RPMI7951 (cell line): ENCODE measurements at places on chromosomes 11 and 22. TPM values are rescaled to one million over a fixed set of nuclear protein-coding genes. Genes with fewer than 3 reads are reported as not detected.

GRCh38 chr11:68379206-68379605 is 66.8 kb downstream of the LRP5 start:
- DNase-seq: no peak

GRCh38 chr11:93528757-93529645 is 14.2 kb downstream of the SMCO4 start:
- no peak for DNase-seq

DNA sequence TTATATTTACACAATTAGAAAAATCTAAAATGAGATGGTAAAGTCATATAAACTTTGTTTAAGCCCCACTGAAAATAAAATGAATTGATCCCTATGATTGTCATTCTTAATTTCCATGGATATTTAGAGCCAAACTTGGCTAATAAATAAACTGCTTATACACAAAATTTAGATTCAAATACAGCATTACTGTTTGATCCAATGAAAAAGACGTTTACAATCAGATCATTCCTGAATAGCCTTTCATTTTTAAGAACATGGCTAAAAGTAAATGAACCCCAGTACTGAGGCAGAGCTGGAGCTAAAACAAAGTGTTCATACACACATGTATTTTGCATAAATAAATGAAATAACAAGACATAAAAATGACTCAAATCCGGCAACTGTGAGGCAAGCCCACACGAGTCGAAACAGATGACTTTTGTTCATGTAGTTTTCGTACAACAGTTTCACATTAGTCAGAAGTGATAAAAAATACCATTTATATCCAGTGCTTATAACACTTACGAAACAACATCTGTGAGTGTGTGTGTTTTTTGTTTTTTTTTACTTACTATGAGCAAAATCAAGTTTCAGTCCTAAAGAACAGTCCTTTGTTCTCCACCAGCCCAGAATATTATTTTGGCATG is 386.5 kb downstream of the SOX6 start:
- DNase-seq: peak; percentile 48

DNA sequence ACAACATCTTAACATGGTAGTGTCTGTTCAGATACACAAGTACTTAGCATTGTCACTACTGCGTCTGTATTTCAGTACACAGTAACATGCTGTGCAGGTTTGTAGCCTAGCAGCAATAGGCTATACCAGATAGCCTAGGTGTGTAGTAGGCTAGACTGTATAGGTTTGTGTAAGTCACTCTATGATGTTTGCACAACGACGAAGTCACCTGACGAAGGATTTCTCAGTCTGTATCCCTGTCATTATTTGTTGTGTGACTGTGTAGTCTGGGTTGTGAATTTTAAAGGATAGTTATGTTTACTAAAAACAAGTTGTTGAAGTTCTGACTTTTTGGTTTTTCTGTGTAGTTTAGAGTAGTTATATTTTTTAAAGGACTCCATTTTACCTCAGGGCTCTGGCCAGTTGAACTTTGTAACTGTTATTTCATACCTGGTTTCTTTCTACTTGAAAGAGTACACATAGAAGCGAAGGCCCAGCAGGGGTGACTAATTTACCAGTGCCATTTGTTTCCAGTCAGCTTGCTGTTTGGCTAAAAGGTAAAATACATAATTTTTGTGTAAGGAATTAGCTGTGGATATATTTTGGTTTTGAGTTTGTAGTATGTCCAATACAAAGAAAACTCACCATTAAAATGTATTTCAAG is 72.3 kb downstream of the PPP6R3 start:
- DNase-seq: no peak

Gene COPB1
- 205 and 241 TPM in 2 replicates for total RNA-seq

Gene ANO1
- 7.5 and 8.4 TPM in 2 replicates for total RNA-seq

Gene CARD18
- total RNA-seq: not detected in 2 replicates

DNA sequence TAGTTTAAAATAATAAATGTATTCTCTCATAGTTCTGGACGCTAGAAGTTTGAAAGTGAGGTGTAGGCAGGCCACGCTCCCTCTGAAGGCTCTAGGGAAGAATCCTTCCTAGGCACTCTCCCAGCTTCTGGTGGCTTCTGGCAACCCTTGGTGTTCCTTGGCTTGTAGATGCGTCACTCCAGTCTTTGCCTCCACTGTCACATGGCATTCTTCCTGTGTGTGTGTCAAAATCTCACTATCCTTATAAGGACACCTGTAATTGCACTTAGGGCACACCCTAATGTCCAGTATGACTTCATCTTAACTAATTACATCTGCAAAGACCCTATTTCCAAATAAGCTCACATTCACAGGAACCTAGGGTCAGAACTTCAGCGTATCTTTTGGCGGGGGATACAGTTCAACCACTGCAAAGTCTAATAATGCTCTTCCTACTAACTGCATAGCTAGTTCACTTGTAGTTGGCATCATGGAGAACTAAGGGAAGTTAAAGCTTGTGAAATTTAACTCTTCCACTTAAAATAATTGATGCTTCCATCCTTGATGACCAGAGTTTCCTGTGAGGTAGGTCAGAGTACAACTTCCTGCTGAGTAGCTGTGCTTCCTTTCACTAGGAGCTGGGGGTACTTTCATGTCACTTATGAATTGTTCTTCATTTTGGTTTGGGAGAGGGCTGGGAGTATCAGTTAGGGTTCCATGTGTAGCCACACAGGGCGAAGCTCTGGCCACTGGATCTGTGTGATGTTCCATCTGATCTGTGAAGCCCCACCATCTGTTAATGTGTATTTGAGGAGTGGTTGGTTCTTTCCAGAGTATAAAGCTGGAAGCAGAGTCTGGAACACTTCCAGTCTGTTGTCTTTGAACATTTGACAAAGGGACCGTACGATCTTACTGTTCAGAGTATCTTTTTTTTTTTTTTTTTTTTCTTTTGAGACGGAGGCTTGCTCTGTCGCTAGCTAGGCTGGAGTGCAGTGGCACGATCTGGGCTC is 10.5 kb downstream of the YWHAH start:
- peak; percentile 31 for DNase-seq

Gene EMID1
- 0.29 TPM in 1 of 2 replicates, not detected in the other for total RNA-seq

- no peak for DNase-seq
Measured at GRCh38 chr11:69804769-69805508, 14.3 kb downstream of the FGF3 start.

DNA sequence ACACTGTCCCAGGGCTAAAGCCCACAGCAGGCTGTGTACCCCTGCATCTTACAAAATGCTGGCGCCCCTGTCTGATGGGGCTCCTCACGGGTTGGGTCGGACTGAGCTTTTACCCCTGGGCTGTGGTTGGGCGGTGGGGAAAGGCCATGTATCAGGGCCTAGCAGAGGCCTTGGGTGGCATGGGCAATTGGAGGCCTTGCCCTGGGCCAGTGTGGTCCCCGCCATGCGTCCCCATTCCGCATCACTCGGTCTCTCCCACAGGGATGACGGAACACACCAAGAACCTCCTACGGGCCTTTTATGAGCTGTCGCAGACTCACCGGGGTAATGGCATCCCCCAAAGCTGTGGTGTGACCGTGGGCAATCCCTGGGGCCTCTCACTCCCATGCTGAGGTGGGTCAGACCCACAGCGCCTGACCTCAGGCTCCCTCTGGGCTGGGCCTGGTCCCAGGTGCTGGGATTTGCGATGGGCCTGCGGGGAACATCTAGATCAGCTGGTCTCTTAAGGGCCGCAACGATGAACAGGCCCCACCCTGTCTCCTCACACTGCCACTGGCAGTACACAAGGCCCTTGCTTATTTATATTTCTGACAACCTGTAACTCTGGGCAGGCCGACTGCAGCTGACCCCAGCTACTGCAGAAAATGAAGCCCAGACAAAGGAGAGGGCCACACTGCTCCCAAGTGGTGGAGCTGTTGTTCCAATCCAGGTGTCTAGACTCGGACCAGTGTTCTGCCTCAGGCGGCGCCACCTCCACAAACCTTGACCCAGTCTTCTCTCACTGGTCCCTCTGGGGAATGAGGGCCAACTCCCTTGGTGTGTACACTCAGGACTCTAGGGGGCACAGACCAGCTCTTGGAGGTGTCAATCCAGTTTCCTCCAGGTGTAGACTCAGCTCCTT is 12.3 kb downstream of the SLC16A8 start:
- DNase-seq: no peak

Gene TRIM51
- not detected in 2 replicates for total RNA-seq

DNA sequence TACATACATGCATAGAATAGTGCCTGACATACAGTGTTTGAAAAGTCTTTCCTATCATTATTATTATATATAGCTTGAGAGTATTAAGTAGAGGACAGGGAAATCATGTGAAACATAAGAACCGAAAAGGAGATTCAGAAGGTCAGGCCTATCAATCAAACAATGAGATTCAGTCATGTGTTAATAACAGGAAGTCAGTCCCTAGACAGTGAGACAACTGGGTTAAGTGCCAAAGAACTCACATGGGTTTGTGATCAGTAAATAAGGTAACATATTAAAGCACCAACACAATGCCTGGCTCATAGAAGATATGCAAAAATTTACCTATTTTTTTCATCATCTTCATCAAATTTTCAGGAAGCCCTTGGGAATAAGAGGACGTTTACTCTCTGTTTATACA is 174.3 kb upstream of the FAT3 start:
- no peak for DNase-seq

DNA sequence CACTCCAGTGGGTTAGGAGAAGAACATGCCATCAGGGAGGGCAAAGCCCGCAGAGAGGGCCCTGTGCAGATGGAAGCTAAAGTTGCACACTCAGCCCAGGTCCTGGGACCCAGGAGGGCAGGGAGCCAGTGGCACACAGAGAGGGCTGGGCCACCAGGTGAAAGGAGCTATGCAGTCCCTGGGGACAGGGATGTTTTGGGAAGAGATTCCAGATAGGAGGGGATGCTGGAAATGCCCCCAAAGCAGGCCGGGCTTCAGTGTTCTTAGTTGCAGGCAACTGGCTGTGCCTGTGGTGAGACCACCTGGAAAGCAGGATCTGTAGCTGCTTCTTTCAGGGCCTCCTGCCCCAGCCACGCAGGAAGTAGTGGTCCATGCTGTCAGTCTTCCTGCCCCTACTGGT is 19.6 kb downstream of the ANKK1 start:
- DNase-seq: no peak

Gene OSBPL5
- 21.1 and 25.2 TPM in 2 replicates for total RNA-seq

Gene SLC16A8
- not detected in 2 replicates for total RNA-seq

DNA sequence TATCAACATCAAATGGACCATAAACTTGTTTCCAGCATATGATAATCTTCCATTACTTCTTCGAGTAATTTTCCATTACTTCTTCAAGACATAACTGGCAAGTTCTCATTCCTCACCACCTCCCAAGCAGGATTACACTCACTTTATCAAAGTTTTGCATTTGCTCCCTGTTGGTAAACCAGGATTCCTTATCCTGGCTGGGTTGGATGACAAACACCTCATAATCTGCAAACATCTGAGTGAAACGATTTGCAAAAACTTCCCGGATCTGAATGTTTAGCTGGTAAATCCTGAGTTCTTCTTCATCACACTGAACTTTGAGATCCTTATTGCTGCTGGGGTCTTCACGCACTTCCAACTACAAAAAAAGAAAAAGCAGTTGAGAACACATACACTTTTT is 86.4 kb downstream of the DENND5A start:
- DNase-seq: no peak

DNA sequence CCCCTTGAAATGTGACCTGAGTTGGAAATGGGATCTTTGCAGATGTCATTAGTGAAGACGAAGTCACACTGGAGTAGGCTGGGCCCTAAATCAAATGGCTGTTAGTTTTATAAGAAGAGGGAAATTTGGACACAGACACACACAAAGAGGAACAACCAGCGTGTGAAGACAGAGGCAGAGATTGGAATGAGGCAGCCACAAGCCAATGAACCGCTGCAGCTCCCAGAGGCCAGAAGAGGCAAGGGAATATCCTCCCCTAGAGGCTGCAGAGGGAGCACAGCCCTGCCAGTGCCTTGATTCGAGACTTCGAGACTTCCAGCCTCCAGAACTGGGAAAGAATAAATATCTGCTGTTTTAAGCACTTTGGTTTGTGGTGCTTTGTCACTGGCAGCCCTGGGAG is 484.5 kb downstream of the MN1 start:
- peak; percentile 69 for DNase-seq

- no peak for DNase-seq
Measured at GRCh38 chr22:38968801-38969200, 11.4 kb downstream of the APOBEC3A start.

- DNase-seq: no peak
Measured at GRCh38 chr11:6433998-6434660, 6.7 kb downstream of the HPX start.

DNA sequence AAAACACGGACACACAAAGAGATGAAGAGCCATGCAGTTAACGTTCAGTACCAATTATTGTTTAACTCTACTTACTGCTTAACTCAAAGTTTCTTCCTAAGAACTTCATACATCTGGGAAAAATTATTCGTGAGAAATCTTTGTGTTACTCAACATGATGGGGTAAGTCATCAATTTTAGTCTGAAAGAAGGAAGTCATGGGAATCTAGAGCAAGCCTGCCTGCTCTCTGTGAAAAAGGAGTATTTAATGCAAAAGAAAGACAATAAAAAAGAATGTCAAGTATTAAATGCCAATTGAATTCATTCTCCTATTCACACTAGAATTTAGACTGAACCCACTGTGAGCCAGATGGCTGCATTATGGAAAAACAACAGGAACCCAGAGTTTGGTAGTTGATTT is 16.0 kb downstream of the TMEM123 start:
- peak; percentile 44 for DNase-seq

GRCh38 chr11:66847461-66848232 is 4.4 kb downstream of the RCE1 start:
- DNase-seq: no peak
